ENCODE measurements at places on chromosomes 2 and 18.
A peak's percentile ranks its signal among the peaks of the same experiment; 100 is the strongest.

DNA sequence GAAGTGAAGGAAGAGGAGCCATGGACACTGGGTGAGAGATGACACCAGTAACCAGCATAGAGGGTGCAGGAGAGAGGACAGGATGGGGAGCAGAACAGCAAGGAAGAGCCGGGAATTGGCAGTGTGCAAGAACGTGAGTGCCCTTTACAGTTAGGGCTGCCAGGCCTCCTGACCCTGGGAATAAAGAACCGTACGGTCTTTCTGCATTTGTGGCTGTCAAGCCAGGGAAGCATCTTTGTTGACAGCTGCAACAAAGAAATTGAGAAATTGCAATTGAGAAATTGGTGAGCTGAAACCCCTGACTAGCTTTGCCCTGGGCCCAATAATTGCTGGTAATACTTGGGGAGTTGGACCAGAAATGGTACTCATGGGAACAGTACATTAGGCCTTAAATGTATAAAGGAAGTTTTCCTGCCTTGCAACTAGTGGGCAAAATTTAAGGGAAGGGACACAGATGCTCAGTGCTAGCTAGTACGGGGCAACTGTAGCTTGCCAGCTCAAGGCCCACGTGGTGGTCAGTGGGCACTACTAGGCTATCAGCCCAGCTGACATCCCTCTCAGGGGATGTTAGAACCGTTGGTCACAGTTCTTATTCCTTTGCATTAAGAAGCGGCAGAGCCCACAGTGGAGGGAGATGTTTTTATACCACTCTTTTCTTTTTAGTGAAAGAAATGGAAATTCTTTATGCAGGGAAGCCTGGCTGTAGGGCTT lies 56.6 kb downstream of the KCTD18 start:
- no peak for DNase-seq

- no peak for DNase-seq
Observed at GRCh38 chr2:169997140-169997887, 170.1 kb downstream of the UBR3 start.

- DNase-seq: peak; percentile 76
Observed at GRCh38 chr2:64839844-64840243, 149.4 kb upstream of the SLC1A4 start.

DNA sequence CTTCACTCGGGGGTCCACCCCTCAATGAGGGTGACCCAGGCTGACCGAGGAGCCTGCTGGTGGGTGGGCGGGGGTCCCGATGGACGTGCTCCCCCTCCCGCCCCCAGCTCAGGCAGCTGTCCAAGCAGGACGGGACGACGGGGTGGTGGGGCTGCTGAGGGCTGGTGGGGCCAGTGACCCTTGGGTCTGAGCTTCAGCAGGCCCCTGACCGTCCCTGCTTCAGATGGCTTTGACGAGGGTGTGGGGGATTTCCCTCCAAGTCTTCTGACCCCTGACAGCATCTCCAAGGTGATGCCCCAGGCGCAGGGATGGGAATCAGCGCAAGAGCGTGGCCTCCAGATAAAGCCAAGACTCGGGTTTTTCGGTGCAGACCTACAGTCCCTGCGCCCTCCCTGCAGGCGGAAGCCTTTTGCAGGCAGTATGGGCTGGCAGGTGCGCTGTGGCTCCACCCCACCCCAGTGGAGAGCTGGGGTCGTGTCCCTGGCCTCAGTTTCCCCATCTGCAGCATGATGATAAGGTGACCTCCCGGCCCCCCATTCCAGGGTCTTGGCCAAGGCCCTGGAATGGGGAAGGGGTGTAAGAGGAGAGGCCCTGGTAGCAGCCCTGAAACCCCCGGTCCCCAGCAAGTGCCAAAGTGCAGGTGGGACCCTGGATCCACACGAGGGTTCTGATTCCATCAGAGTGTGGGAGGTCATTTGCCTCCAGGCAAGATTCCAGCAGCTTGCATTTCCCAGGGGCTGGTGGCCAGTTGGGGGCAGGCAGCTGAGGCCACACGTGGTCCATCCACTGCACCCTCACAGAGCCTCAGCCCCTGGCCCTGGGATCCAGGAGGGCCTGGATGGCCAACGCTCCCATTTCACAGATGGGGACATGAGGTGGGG lies 8.7 kb downstream of the CROCC2 start:
- DNase-seq: no peak

GRCh38 chr2:95346231-95346737 lies 49.1 kb downstream of the KCNIP3 start:
- no peak for DNase-seq

DNA sequence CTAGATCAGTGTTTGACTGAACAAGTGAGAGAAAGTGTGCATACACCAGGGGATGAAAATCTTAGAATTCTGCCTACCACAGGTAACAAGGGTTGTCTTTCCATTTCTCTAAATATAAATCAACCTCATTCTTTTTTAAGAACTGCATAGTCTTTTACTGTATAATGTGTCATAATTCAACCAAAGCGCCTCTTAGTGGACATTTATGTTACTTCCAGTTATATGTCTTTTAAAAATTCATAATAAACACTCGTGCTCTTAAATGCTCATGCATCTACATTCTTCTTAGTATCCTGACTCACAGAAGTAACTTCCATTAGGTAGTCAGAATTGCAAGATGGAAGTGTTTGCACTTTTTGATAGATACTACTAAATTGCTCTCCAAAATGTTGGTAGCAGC lies 76.2 kb downstream of the CHRNA1 start:
- DNase-seq: no peak

GRCh38 chr2:224832207-224832606 lies 116.0 kb upstream of the CCDC195 start:
- no peak for DNase-seq

DNA sequence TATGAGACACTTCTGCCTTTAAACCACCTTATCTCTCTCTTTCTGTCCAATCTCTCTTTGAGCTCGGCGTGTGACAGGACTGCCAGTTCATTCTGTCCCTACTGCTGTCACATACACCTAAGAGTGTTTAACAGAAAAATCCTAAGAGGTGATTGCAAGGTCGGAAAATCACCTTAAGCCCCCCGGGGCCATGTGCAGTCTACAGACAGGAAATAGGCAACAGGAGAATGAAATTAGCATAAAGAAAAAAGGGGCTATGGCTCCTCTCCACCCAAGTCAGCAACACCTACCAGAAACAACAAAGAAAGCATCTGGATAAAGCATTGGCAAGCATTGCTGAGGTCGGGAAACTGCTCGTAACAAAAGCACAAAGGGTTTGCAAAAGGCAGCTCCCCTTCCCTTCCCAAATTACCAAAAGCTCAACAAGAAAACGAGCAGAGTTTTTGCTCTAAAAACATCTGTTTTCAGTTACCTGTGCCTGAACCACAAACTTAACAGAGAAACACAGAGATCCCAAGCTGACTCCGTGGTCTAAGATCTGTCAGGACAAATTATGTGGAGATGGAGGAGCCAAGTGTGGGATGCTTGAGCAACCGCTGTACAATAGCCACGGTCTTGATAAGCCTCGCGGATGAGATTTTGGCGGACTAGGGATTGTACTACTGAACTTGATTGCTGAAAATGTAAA lies 30.4 kb downstream of the ANKRD44 start:
- no peak for DNase-seq

GRCh38 chr2:234198976-234199375 lies 148.5 kb downstream of the SPP2 start:
- no peak for DNase-seq

DNA sequence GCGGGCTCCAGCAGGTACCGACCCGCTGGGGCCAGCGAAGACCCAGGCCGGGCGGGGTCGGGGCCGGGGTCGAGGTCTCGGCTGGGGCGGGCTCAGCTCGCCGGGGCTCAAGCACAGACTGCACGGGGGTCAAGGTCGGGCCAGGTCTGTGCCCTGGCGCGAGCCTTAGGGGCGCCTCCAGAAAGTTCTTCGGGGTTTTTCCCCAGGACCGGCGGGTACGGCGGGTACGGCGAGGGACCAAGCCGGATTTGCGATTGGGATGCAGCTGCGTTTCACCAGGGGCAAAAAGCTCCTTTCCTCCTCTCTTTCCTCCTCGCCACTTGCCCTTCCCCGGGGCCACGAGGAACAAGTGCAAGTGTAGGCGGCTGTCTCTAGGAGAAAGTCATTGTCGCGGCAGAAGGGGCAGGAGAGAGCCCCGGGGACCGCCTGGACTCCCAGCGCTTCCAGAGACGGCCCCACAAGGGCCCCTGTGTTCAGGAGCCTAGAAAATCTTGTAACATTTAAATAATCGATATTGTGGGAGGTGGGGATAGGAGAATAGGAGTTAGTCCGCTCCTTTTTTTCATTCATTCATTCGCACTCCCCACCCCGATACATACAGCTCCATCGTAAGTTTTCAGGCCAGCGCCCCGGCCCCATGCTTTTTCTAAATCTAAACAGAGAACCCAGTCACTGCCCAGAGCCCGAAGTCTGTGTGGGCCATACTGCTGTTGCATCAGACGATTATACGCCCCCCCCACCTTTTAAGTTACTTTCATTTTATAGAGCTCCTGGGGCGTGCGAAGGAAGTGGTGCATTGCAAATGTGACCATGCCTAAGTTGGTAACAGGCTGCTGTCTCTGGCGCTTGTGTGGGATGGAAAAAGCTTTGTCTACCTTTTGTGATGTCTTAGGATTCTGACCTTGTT lies 679 bp downstream of the PMAIP1 start:
- peak; percentile 42 for DNase-seq

Measured in GM12891 (cell line).